ENCODE measurements at places on chromosomes 3 and 15.

DNA sequence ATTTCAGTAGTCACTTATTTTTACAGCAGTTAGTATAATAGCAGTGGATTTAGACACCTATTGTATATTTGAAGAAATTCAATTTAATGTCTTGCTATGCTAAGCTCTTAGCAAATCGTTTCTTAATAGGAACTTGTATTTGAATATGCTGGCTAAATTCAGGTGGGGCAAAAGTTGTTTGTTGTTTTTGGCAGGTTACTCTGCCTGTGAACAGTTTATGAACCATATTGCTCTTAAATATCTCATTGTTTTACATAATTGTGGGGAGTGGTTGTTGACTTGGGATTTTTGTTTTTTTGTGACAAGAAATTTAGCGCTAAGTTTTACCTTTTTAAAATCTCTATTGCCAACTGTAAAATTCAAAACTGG is 43.4 kb downstream of the NR2C2 start:
- no peak for DNase-seq

DNA sequence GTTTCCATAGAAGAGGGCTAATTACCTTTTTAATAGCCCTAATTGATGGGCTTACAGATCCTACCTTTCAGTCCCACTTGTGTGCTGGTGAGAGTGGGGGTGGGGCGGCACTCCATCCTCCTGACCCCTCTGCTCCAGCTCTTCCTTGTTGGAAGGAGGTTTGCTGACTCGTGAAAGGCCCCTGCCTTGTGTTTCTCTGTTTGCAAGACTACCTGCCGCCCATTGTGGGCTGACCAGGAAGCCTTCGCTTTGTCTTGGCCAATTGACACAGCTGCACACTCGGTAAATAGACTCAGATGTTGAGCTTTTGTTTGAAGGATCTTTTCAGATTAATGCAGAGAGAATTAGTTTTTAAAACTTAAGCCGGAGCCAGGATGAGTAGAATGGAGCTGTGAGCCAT is 197.3 kb upstream of the HES1 start:
- DNase-seq: no peak

DNA sequence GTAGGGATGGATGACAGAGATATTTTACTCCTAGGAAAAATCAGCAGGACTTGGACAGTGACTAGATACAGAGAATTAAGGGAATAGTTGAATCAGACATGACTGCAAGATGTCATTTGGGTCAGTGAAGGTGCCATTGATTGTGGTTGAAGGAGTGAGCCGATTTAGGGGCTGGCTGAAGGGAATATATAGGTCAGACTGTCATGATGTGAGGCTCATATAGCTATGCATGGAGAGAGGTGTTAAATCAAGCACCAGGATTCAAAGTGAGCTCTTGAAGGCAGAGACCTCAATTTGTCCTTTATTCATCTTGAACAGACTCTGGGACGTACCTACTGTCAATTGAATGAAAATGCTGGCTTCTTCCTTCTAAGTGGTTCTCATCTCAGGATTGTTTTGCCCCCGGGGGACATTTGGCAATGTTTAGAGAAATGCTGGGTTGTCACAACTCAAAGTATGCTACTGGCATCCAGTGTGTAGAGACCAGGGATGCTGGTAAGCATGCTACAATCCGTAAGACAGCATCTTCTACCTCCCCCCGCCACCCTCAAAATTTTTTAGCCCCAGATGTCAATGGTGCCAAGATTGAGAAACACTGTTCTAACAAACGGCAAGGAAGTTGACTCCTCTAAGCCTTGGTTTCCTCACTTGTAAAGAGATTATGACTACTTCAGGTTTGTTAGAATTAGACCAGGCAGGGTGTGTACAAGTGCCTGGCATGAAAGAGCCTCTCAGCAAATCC is 7.8 kb downstream of the ATP2C1 start:
- DNase-seq: no peak

- no peak for DNase-seq
Observed at GRCh38 chr3:137134431-137134830, 176.6 kb downstream of the IL20RB start.

- DNase-seq: no peak
Observed at GRCh38 chr3:156676768-156677479, 2.5 kb downstream of the TIPARP start.

All from left ventricle myocardium superior (tissue), 1 donor.